ENCODE measurements at places on chromosomes 11 and 22. TPM values are rescaled to one million over a fixed set of nuclear protein-coding genes. Genes with fewer than 3 reads are reported as not detected.
A peak's percentile ranks its signal among the peaks of the same experiment; 100 is the strongest.

DNA sequence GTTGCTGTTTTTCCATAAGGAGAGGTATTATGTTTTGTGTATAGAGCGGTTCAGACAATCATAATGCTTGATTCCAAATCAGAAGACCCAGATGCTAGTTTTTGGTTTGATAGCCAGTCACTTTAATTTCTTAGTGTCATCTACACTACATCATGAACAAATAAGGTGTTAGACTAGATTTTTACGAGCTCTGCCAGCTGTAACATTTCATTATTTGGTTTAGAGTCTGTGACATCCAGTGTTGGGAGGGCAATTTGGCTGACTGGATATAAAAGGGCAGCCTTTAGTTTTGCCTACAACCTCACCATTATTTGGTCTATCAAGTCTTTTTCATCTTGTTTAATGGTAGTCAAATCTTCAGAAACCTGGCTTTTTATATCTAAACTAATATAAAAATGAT, 30.2 kb upstream of the FBXO3 start:
- DNase-seq: no peak
- H3K27me3 ChIP-seq: peaks cover 48% of the 10 kb centered on the region
- no peak overlapping the region for H3K4me3 ChIP-seq
- no peaks in the 10 kb centered on the region for H3K36me3 ChIP-seq
- no peak overlapping the region for H3K27ac ChIP-seq
- H3K4me1 ChIP-seq: no peaks in the 10 kb centered on the region

DNA sequence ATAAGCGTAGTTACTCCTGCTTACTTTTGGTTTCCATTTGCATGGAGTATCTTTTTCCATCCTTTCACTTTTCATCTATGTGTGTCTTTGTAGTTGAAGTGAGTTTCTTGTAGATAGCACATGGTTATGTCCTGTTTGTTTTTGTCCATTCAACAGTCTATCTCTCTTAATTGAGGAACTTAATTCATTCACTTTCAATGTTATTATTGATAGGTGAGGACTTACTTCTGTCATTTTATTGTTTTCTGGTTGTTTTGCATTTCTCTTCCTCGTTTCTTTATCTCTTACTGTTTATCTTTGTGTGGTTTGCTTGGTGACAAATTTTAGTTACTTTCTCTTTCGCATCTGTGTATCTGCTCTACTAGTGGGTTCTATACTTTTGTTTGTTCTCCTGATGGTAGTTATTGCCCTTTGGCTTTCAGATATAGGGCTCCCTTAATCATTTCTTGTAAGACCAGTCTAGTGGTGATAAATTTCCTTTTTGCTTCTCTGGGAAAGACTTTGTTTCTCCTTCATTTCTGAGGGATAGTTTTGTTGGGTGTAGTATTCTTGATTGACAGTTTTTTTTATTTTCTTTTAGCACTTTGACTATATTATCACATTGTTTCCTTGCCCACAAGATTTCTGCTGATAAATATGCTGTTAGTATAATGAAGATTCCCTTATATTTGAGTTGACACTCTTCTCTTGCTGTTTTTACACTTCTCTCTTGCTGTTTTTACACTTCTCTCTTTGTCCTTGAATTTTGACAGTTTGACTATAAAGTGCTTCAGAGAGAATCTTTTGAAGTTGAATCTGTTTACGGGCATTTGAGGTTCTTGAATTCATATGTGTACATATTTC, 9.0 kb upstream of the RAG1 start:
- H3K36me3 ChIP-seq: peaks cover 13% of the 10 kb centered on the region
- H3K27ac ChIP-seq: peak overlapping the region; percentile 75
- H3K4me3 ChIP-seq: peak overlapping the region; percentile 47
- no peak for DNase-seq

- no peaks in the 10 kb centered on the region for H3K27me3 ChIP-seq
- H3K4me1 ChIP-seq: no peaks in the 10 kb centered on the region
- no peak overlapping the region for H3K4me3 ChIP-seq
- DNase-seq: no peak
- no peak overlapping the region for H3K27ac ChIP-seq
- H3K36me3 ChIP-seq: no peaks in the 10 kb centered on the region
Measured at GRCh38 chr11:100727410-100727809, 40.3 kb downstream of the ARHGAP42 start.

GRCh38 chr11:111526501-111526900, 11.9 kb downstream of the HOATZ start:
- no peaks in the 10 kb centered on the region for H3K36me3 ChIP-seq
- H3K27ac ChIP-seq: peak overlapping the region; percentile 41
- no peak overlapping the region for H3K4me3 ChIP-seq
- no peaks in the 10 kb centered on the region for H3K27me3 ChIP-seq

GRCh38 chr22:48278620-48279460, 1516.4 kb downstream of the TBC1D22A start:
- H3K27me3 ChIP-seq: peaks cover 4% of the 10 kb centered on the region
- no peaks in the 10 kb centered on the region for H3K36me3 ChIP-seq
- no peaks in the 10 kb centered on the region for H3K4me1 ChIP-seq
- H3K27ac ChIP-seq: no peak overlapping the region

GRCh38 chr11:131186629-131187101, 183.8 kb upstream of the NTM start:
- H3K4me1 ChIP-seq: no peaks in the 10 kb centered on the region
- no peak overlapping the region for H3K4me3 ChIP-seq
- H3K36me3 ChIP-seq: no peaks in the 10 kb centered on the region
- no peak for DNase-seq
- no peaks in the 10 kb centered on the region for H3K27me3 ChIP-seq

DNA sequence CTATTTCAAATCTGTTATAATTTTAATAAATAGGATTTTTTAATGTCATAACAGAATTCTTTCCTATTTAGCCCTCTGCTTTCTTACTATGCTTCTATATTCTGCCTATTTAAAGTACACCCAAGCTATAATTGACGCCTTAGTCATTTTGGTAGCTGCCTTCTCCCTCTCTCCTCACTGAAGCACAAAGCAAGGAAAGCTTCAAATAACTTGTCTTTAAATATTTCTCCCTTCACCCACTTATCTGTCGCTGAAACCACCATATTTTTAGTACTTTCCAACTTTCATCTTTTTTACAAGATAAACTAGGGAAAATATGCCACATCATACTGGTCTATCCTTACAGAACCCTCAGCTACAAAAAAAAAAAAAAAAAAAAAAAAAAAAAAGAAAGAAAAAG, 127.9 kb downstream of the ENTHD1 start:
- H3K27me3 ChIP-seq: peaks cover 19% of the 10 kb centered on the region
- no peak for DNase-seq
- H3K4me1 ChIP-seq: peaks cover 2% of the 10 kb centered on the region
- no peak overlapping the region for H3K4me3 ChIP-seq
- H3K36me3 ChIP-seq: no peaks in the 10 kb centered on the region

GRCh38 chr11:61918938-61919704, 1.8 kb upstream of the RAB3IL1 start:
- H3K27ac ChIP-seq: no peak overlapping the region
- peaks cover 8% of the 10 kb centered on the region for H3K4me1 ChIP-seq
- DNase-seq: no peak

The LRRC55 gene
- total RNA-seq: not detected

The OR51E2 gene
- total RNA-seq: not detected

The MFNG gene
- 232 TPM for total RNA-seq

The BAIAP2L2 gene
- total RNA-seq: 0.58 TPM

The CAPN5 gene
- 1.4 TPM for total RNA-seq
